Mesangial cell (primary cell): ENCODE measurements at places on chromosomes 7 and 10. TPM values are rescaled to one million over a fixed set of nuclear protein-coding genes. Genes with fewer than 3 reads are reported as not detected.

The BAG3 gene
- 48.2 and 53.6 TPM in 2 replicates for total RNA-seq

The JAKMIP3 gene
- under 0.01 and 0.13 TPM in 2 replicates for total RNA-seq

The ZNF488 gene
- 0.25 and 1.1 TPM in 2 replicates for total RNA-seq

The NPY gene
- total RNA-seq: not detected in 2 replicates

The NUTM2E gene
- under 0.01 TPM in 1 of 2 replicates, not detected in the other for total RNA-seq

The HIF1AN gene
- total RNA-seq: 8.5 and 10.3 TPM in 2 replicates

The OR9A2 gene
- not detected in 2 replicates for total RNA-seq

The TMEM184A gene
- 4.1 and 4.4 TPM in 2 replicates for total RNA-seq

The MKX gene
- 0.98 and 3.0 TPM in 2 replicates for total RNA-seq

The RBP3 gene
- total RNA-seq: not detected in 2 replicates

The AGMO gene
- 0.13 TPM in 1 of 2 replicates, not detected in the other for total RNA-seq

The JCAD gene
- total RNA-seq: 8.4 and 9.0 TPM in 2 replicates

The RNF133 gene
- total RNA-seq: not detected in 2 replicates

The CHRM2 gene
- total RNA-seq: 2.9 and 14.5 TPM in 2 replicates

The A1CF gene
- not detected in 2 replicates for total RNA-seq

The CUL2 gene
- 14.2 and 18.4 TPM in 2 replicates for total RNA-seq

The PRKG1 gene
- total RNA-seq: 0.49 and 2.4 TPM in 2 replicates

The HGF gene
- total RNA-seq: 0.16 TPM in 1 of 2 replicates, not detected in the other

The HEPACAM2 gene
- not detected in 2 replicates for total RNA-seq

The MCM10 gene
- total RNA-seq: 0.76 and 13.9 TPM in 2 replicates

The PON1 gene
- total RNA-seq: under 0.01 TPM in 1 of 2 replicates, not detected in the other

The CLDN15 gene
- 1.1 and 1.9 TPM in 2 replicates for total RNA-seq

The CHST15 gene
- 11.6 and 17.6 TPM in 2 replicates for total RNA-seq

The ACTL6B gene
- total RNA-seq: not detected in 2 replicates
